SK-N-SH (cell line): ENCODE measurements at places on chromosomes 11 and 22. TPM values are rescaled to one million over a fixed set of nuclear protein-coding genes. Genes with fewer than 3 reads are reported as not detected.

LDLRAD3 gene
- 10.6 and 11.0 TPM in 2 replicates for polyA plus RNA-seq

CSNK2A3 gene
- 0.31 and 0.97 TPM in 2 replicates for polyA plus RNA-seq

CDHR5 gene
- polyA plus RNA-seq, result not detected in 2 replicates

CAVIN3 gene
- 21.5 and 23.5 TPM in 2 replicates for polyA plus RNA-seq

DNA sequence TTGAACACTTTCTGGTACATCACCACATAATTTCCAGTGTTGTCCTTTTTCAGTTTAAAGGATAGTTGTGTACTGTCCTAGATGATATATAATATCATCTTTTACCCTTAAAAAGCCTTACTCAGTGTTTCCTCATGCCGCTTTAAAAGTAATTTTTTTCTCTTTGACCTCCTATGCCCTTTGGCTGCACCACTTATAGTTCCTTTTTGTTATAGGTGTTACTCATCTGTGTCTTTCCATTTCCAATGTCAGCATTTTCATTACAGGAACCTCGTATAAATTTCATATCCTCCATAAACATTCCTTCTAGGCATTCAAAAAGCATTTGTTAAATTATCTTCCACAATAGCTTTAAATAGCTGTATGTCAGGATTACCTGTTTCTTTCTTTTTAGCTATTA lies 40.8 kb downstream of the USP47 start:
- DNase-seq, result no peak

KRTAP5-11 gene
- polyA plus RNA-seq, result not detected in 2 replicates

GRCh38 chr11:7905961-7906429 lies 25.1 kb downstream of the OR10A6 start:
- DNase-seq, result no peak

GRCh38 chr11:13091373-13091772 lies 82.3 kb downstream of the RASSF10 start:
- no peak for DNase-seq

- DNase-seq, result no peak
Measured at GRCh38 chr11:63966444-63966843, 8.0 kb upstream of the COX8A start.
